Endothelial cell (in vitro differentiated cells): ENCODE measurements at places on chromosomes 2 and 18.

- DNase-seq: no peak
These were observed 14.9 kb upstream of the IL1R2 start for GRCh38 chr2:101976891-101977290.

DNA sequence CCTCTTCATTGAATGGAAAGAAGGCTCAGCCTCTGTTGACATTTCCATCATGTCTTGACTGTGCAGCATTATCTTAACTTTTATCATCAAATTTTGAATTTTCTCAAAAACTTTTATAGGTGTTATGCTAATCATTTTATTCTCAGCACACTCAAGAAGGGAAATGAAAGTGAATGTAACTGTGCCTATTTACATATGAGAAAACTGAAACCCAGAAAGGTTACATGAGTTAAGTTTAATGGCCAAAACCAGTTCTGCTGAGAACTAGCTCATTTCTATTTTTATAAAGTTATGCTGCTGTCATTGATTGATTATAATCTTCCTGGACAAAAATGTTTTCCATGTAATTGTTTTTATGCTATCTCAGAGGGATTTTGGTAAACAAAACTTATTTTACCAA is 618.8 kb upstream of the NRXN1 start:
- DNase-seq: no peak

- DNase-seq: no peak
These were observed 294.7 kb downstream of the LNPK start for GRCh38 chr2:175707322-175707721.

DNA sequence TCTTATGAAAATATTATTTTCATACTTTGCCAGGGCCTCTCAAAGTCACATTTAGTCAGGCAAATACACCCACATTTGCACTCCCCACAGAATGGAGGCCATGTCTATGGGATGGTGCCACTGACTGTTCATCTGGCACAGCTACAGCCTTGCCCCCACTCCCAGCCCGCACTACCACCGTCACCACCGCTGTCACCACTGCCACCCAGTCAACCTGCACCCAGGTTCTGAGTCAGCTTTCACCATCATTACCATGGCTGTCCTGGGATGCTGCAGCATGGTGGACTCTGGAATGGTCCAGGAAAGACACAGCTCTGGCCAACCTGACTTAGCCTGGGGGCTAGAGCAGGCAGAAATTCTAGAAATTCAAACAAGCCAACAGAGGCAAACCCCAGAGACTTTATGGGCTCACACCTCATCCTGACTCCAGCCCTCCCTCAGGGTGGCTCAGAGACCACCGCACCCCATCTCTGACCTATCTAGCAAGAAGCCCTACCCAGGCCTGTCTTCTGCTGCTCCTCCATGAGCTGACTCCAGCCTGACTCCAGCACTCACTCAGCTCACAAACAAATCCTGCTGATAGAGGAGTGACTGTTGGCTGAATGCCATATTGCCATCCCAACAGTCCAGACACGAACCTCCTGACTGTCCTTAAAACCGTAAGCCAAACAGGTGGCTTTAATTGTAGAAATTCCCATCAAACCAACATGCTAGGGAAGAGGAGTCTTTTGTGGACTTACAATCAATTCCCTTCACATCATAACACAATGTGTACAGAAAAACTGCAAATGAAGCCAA is 28.0 kb downstream of the DNER start:
- DNase-seq: no peak

DNA sequence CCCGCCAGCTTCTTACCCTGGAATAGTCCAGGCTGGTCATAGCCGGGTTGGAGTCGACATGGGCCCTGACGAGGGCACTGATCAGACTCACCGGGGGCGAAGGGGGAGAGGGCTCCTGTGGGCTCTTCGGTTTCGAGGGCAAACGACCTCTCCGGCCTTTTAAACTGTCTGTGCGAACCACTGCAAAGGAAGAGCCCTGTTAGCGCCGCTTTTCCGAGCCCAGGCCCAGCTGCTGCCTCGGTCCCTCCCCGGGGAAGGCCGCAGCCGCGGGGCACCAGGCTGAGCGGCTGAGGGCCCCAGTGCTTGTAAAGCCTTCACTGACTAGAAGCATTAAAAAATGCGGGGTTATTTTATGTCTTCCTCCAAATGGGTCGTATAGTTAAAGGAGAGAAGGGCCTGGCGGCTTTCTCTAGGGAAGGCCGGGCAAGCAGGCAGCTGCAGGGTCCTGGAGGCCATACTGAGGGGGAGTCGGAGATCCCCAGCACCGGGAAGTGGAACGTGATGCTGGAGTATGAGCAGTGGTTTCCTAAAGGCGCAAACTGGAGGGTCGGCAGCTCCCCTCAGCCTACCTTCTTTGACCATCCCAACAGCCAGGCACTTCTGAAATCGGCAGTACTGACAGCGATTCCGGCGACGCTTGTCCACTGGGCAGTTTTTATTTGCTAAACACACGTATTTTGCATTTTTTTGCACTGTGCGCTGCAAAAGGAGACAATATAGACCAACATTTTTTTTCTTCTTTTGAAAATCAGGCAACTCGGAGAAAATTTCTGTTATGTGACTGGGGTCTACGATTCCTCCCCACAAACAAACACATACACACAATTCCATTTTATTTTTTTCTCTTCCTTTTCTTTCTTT is 4.5 kb downstream of the NR4A2 start:
- no peak for DNase-seq
